ENCODE measurements at places on chromosomes 2 and 18. TPM values are rescaled to one million over a fixed set of nuclear protein-coding genes. Genes with fewer than 3 reads are reported as not detected.

GRCh38 chr18:57581301-57581934 lies 5.1 kb downstream of the FECH start:
- no peak for ATAC-seq

- ATAC-seq, result peak; percentile 67
Measured at GRCh38 chr2:70516596-70516995, 37.0 kb downstream of the TGFA start.

DNA sequence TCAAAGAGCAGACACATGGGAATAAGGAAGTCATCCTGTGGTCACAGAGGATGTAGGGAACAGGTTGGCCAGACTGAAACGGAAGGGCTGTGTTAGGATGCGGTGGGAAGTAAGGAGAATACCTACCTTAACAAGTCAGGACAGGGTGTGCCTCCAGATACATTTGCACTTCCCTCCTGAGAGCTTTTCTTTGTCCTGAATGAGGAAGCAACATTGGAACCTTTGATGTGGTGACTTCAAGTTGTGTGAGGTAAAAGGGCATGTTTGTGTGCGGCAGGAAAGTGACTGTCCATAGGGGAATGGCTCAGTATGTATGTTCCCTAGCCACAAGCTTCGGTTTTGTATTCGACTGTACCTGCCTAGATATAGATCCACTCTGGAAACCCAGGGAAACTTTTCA lies 24.9 kb upstream of the LRRTM1 start:
- ATAC-seq, result no peak

- ATAC-seq, result no peak
Measured at GRCh38 chr2:156896294-156896693, 361.2 kb upstream of the GALNT5 start.

Gene SCYGR4
- not detected for total RNA-seq

GRCh38 chr2:96604104-96604503 lies 34.0 kb downstream of the KANSL3 start:
- no peak for ATAC-seq

GRCh38 chr2:217307023-217307422 lies 447.2 kb upstream of the TNP1 start:
- no peak for ATAC-seq

Gene MYL12A
- total RNA-seq, result 241 TPM

Gene DQX1
- 5.6 TPM for total RNA-seq

DNA sequence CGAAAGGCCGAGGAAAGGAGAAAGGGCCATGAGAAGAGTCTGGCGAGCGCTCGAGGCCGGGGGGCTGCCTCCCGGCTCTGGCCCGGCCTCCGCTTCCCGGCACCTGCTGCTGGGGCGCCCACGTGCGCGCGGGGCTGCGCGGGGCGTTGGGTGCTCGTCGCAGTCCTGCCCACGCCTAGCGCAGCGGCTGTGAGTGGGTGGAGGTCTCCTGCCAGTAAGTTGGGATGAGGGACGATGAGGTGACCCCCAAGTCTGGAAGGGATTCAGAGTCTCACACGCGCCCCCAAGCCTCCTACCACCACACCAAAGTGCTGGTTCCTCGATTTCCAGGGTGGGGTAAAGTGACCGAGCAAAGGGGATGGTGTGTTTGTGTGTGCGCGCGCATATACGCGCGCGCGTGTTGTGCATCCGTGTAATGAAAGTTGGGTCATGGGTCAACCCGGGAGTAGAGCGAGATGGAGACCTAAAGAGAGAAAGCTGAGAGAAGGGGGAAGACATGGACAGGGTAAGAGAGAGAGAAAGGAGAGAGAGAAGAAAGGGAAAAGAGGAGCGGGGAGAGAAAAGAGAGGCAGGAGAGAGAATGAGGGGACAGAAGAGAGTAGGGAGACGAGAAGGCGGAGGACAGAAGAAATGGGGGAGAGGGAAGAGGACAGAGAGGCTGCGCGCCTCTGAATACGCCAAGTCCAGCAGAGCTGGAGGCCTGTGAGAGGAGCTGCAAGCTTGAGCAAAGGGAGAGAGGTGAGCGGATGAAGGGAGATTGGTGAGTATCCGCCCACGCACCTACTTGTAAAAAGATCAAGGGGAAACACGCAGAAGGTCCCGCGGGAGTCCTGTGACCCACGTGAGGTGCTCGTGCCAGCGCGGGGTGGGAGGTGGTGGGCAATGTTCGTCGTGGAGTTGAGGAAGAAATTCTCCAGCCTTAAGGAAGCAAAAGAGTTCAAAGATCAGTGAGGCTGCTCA lies 1.7 kb upstream of the NETO1 start:
- ATAC-seq, result no peak

DNA sequence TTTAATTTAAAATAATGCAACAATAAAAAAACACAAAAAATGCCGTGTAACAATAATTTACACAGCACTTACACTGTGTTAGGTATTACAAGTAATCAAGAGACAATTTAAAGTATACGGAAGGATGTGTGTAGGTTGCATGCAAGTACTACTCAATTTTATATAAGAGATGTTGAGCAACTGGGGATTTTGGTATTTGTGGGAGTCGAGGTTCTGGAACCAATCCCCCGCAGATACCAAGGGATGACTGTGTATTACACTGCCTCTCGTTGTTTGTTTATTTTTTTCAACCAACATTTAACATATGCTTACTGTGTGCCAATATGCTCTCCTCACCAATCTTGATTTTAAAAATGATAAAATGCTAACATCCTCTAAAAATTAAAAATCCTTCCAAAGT lies 24.8 kb downstream of the MAP3K2 start:
- no peak for ATAC-seq

Gene TMEM198
- 1.2 TPM for total RNA-seq

- no peak for ATAC-seq
Measured at GRCh38 chr2:172098650-172099471, 3.8 kb downstream of the DLX2 start.

DNA sequence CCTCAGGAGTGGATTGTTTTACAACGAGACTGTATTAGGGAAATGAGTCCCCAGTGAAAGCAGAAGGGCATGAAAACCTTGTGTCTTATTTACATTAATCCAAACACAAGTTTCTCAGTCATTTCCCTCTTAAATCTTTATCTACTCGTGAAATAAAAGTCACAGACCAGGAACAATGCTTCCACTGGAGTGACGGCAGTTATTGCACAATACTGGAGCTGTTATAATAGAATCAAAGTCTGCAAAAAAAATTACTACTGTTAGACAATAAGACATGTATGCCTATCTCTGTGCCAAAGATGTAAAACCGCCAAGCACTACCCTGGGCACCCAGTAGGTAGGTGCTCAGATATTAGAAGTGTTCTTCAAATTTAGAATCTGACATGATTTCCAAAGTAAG lies 375.5 kb downstream of the ZNF521 start:
- no peak for ATAC-seq

Gene BCL2L11
- 16.6 TPM for total RNA-seq

DNA sequence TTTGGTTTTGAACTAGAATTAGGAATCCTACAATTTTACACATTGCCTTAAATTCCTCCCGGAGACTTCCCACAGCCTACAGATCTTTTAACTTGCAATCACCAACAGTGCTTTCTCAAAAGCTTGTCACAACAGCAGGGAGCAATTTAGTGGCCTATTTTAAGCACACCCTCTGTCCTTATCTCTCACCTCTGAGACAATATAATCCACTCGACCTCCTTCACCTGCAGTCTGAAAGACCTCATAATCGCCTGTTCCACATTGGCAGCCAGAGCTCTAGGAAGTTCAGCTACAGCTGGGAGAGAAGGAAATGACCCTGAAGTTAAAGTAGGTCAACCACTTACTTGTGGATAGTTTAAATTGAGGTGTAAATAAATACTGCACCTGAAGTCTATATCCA lies 249.7 kb upstream of the DLGAP1 start:
- no peak for ATAC-seq

Gene GLB1L
- 2.4 TPM for total RNA-seq

GRCh38 chr2:26711457-26712161 lies 19.1 kb downstream of the KCNK3 start:
- ATAC-seq, result no peak

DNA sequence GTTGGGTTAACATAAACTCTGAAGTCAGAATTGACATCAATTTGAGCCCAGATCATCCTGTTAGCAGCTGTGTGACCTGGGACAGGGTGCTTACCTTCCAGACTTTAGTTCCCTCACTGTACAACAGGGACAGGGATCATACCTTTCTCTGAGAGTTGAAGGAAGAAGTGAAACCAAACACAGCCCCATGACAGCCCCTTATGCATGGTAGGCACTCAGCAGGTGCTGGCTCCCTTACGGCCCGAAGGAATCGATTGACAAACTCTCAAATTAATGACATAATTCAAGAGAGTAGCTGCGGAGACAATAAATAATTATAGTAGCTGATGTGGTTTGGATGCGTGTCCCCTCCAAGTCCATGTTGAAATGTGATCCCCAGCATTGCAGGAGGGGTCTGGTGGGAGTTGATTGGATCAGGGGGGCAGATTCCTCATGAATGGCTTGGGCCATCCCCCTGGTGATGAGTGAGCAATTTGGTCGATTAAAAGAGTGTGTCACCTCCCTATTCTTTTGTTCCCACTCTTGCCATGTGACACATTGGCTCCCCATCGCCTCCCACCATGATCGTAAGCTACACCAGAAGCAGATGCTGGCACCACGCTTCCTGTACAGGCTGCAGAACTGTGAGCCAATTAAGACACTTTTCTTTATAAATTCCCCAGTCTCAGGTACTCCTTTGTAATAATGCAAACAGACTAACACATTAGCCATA lies 72.4 kb downstream of the ODC1 start:
- no peak for ATAC-seq

- ATAC-seq, result no peak
Measured at GRCh38 chr2:115946341-115946740, 1503.9 kb downstream of the DPP10 start.

DNA sequence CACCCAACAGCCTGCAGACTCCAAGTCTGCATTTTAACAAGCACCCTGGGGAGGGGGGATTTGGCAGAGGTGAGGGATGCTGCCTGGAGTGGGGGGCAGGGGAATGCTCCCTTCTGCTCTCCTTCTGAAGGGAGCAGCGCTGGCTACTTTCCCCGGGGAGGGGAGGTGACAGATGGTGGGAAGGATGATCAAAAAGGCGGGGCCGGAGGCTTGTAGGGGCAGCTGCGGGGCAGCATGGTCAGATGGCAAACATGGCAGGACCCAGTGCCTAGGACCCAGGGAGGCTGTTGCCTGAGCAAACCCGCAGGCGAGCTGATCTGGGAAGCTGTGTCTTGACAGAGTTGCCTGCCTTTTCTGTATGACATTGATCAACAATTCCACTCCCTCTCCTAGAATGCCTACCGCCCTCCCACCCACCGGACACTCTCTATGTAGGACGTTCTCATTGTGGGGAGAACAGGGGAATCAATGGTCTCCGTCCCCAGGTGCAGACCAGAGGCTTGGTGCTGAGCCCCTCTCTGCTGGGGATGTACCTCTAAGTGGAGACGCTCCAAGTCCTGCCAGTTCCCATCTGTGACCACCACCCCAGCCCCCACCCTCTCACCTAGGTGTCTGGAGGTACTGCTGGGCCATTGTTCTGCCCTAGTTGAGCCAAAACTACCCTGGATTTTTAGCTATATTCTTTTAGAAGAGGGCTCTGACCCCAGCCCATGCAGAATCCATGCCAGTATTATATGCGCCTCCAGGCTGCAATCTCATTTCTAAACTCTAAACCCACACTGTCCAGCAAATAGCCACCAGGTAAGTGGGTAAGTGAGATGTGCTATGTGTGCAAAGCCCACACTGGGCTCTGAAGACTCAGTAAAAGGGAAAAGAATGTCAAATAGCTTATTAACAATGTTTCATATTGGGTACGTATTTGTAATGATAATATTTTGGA lies 89.7 kb upstream of the SEC11C start:
- ATAC-seq, result no peak

- peak; percentile 62 for ATAC-seq
Measured at GRCh38 chr2:106885971-106886915, at the start of gene ST6GAL2. Gene ST6GAL2 (minus strand): TSS chr2:106886167. CDS start chr2:106843977, 42,190 bp downstream.

- ATAC-seq, result no peak
Measured at GRCh38 chr2:164644036-164644700, 22.9 kb upstream of the GRB14 start.

Gene RAMP1
- total RNA-seq, result 2.2 TPM

DNA sequence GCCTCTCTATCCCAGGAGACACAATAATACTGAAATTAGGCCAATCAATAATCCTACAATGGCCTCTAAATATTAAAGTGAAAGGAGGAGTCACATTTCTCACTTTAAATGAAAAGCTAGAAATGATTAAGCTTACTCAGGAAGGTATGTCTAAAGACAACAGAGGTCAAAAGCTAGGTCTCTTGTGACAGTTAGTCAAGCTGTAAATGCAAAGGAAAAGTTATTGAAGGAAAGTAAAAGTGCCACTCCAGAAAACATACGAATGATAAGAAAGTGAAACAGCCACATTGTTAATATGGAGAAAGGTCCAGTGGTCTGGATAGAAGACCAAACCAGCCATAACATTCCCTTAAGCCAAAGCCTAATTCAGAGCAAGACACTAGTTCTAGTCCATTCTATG lies 9.5 kb downstream of the SESTD1 start:
- ATAC-seq, result no peak

Gene CELF4
- not detected for total RNA-seq

Gene PID1
- total RNA-seq, result 1.2 TPM

DNA sequence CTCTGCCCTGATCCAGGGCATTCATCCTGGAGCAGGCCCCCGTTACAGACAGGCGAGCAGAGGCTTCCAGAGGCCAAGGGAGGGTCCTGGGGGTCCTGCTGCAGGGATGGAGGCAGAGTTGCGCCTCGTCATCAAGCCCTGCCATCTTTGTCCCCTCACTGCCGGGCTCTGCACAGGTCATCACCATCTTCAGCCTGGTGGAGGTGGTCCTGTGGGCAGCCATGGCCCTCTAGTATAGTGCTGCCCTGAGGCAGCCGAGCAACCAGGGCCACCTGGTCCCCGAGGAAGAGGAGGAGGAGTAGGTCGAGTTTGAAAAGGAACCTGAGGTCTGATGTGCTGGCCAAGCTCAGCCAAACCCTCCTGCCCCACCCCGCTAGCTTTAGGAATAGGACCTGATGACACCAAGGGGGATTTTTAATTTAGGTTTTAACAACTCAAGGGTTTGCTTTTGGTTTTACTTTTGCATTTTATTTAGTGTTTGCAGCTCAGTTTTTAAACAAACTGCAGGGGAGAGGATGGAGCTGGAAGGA lies 8.8 kb upstream of the ALPI start:
- ATAC-seq, result no peak

DNA sequence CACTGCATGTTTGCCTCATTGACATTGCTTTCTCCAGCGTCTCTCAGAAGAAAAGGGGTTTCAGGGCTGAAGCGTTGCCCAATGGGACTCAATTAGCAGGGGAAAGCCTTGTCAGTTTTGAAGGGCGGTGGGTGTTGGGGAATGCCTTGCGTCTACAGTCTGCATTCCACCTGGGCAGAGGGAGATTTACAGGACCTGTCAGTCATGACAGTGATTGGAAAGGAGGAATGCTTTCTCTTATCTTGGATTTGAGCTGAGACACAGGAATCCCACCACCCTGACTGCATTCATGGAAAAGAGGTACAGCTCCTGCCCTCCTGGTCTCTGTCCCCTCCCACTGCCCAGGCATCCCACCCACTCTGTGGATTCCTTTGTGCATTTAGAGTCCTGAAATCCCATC lies 123.9 kb downstream of the ACKR3 start:
- ATAC-seq, result no peak

Gene PDE11A
- total RNA-seq, result not detected

Gene TMEM200C
- 0.12 TPM for total RNA-seq

Gene DSG4
- total RNA-seq, result not detected

- ATAC-seq, result no peak
Measured at GRCh38 chr2:97812931-97813330, 99.6 kb downstream of the ZAP70 start.

- ATAC-seq, result no peak
Measured at GRCh38 chr2:236105955-236106607, 62.1 kb downstream of the GBX2 start.

GRCh38 chr2:9641641-9642040 lies 10.8 kb upstream of the YWHAQ start:
- no peak for ATAC-seq
